ENCODE measurements at places on chromosomes 7 and 10.

DNA sequence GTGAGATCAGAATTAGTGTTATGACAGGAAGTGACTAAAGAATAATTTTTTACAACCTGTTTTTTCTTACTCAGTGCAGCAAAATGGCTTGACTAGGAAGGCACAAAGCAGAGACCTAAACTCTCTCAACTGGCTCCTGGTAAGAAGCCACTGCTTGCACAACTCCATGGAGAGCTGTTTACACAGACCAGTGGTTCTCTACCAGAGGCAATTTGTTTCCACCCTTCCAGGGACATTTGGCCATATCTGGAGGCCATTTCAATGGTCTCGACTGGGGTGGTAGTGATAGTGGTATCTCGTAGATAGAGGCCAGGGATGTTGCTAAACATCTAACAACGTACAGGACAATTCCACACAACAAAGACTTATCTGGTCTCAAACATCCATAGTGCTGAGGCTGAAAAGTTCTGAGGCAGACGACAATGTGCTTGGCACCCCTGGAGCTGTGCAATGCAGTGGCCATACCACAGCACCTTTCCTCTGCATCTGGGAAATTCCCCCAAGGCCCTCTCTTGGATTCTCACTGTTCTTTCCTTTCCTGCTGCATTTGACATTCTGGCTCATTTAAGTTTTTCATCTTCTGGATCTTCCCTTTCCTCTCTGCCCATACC is 105.4 kb upstream of the LAMB4 start:
- DNase-seq: no peak

DNA sequence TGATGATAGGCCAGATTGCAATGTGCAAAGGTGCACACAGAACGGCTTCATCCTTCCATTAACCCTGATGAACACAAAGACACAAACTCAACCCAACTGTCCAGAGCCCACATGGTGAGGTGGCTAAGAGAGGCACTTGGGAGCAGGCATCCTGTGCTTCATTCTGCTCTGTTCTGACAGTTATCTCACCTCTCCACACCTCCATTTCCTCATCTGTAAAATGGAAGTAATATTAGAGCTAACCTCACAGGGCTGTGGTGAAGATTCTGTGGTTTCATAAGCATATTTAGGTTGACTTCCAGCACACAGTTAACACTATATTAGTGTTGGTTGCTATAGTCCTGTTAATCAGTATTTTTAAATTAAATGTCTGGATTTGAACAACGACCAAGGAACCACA is 126.3 kb downstream of the TAX1BP1 start:
- no peak for DNase-seq

- DNase-seq: no peak
Observed at GRCh38 chr10:118911363-118911762, 118.2 kb upstream of the NANOS1 start.

DNA sequence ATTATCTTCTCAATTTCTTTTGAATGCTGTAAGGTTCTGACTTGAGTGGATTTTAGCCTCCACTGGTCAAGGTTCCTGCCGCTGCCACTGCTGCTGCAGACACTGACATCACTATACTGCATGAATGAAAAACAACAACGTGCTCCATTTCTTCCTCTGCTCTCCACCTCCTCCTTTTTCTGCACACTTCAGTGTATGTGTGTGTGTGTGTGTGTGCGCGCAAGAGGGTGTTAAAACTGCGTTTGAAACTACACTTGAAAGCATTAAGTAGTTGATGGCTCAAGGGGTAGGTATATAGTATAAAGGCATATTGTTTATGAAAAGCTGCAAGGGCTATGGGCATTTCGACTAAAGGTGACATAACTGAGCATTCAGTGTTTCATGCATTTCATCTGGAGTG is 3.5 kb downstream of the GLCCI1 start:
- DNase-seq: no peak

DNA sequence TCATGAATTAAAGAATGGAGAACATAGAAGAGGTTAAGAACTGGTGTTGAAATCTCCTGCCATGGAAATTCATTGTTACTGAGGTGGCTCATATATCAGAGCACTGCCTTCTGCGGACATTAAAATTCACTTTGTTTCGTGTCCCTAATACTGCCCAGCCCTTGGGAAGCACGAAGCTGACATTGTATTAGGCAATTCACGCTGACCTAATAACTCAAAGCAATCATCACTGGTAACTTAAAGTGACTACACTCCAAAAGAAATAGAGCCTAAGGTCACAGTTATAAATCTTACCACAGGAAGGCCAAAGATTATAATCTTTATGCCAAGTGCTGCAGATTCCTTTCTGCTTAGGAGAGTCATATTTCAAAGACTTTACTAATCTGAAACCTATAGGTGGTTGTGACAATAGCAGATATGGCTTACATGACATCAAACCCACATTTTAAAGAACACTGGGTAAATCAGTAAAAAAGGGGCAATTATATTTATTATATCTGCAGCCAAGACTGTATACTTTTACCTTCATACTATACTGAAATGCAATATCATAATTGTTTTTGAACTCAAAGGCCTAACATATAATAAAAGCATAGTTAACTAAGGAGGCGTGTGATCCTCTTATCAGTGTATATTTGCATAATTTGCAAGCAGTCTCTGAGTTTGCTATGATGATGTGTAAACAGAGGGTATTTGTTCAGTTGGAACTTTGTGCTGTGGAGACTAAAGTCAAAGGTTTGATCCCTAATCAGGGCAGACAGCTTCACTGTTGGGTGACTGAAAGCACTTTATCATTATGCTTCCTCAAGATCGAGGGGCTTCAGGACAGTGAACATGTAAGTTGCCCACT is 51.9 kb upstream of the CAPZA2 start:
- DNase-seq: no peak

All from sciatic nerve (tissue), 2 donors.